ENCODE measurements at places on chromosomes 5 and 9.

- no peak for DNase-seq
Measured at GRCh38 chr9:69674716-69675438, 2.7 kb upstream of the APBA1 start.

DNA sequence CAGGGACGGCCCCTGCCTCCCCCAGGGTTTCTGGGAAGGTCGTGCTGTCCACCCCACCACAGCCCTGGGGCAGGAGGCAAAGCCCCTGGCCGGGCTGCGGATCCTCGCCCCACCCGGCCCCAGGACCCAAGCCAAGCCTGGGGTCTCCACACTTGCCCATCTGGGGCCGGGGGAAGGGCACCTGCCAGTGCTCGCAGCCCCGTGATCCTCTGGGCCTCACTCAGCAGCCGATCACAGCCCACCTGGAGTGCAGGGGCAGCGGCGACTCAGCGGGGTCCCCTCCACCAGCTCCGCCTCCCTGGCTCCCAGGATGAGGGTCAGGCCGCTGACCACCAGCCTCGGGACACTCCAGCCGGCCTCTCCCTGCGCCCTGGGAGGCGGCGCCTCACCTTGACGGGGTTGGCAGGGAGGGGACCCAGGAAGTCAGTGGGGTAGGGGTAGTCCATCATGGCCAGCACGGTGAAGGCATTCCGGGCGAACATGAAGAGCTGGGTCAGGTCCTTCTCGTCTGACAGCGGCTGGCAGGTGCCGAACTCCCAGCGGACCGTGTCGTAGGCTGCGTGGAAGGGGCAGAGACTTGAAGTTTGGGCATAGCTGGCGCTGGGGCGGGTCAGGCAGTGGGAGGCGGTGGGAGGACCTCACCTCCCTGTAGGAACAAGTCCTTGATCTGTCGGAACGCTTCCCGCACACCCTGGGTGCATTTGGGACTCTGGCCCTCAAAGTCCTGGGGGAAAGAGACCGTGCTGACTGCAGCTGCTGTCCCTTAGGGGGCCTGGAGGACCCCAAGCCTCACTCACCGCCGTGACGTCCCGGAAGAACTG is 1.8 kb downstream of the DPP7 start:
- DNase-seq = no peak

DNA sequence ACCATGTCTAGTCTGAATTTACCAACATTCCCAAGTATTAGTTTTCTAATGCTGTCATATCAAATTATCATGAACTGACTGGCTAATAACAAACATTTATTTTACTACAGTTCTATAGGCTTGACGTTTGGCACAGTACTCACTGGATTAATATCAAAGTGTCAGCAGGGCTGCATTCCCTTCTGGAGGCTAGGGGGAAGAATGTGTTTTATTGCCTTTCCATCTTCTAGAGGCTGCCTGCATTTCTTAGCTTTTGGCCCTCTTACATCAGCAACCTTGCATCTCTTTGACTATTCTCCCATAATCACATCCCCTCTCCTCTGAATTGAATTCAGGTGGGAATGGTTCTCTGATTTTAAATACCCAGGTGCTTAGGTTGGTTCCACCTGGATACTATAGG is 84.7 kb downstream of the EDIL3 start:
- DNase-seq = no peak

GRCh38 chr9:38195737-38196161 is 126.7 kb upstream of the SHB start:
- DNase-seq = no peak

- DNase-seq = no peak
Measured at GRCh38 chr9:73680831-73681230, 529.2 kb downstream of the ANXA1 start.

DNA sequence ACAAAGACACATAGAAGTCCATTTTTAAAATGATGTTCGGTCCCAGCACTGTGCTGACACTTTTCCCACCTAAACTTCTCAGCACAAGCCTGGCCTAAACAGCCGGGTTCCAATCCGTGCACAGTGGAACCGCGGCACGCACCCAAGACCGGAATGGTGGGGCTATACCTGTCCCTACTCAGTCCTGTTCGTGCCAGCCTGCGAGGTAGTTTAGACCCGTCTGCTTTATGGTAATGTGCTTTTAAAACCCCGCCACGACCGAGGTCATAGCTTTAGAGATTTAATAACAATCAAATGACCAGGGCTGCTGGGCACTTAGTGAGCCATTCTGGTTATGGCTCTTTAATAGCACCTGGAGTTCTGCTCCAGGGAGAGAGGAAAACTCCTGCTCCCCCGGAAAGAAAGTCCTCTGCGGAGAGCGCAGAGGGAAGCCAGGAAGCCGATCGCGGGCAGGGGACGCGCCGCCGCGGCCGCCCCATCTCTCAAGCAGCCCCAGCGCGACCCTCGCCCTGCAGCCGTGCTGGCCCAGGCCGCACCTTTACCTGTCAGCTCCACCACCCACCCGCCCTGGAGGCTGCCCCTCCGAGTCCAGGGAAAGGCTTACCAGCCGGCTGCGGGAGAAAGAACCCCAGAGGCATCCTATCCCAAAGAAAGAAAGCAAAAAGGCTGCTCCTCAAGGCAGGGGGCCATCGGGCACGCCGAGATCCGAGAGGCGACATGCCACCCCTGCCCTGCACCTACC is 511 bp downstream of the ARL15 start:
- no peak for DNase-seq

- DNase-seq = peak; percentile 5
Measured at GRCh38 chr9:86766912-86767311, 180.4 kb downstream of the GAS1 start.

DNA sequence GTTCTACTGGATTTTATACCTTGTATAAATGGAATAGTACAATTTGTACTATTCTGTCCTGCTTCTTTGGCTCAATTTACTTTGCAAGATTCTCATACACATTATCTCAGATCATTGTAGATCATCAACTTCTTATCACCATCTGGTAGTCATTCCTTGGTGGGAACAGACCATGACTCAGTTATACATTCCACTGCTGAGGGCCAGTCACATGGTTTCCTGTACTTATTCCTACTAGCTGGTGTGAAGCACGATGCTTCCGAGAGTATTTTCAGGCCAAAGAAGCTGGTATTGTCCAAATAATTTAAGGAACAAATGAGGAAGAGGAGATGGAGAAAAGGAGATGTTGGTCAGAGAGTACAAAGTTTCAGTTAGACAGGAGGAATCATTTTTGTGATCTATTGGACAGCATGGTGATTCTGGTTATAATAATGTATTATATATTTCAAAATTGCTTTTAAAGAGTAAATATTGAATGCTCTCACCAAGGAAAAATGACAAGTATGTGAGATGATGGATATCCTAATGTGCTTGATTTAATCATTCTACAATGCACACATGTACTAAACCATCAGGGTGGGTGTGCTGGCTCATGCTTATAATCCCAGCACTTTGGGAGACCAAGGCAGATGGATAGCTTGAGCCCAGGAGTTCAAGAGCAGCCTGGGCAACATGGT is 124.1 kb downstream of the SYK start:
- no peak for DNase-seq

GRCh38 chr5:108303086-108303485 is 78.8 kb downstream of the FBXL17 start:
- no peak for DNase-seq

GRCh38 chr9:136544964-136545691 is 720 bp downstream of the NOTCH1 start:
- DNase-seq = no peak

- no peak for DNase-seq
Measured at GRCh38 chr9:132784286-132784830, 93.7 kb downstream of the AK8 start.

GRCh38 chr5:178098685-178099084 is 14.6 kb upstream of the N4BP3 start:
- DNase-seq = no peak

GRCh38 chr9:2180154-2180553 is 165.0 kb downstream of the SMARCA2 start:
- no peak for DNase-seq

GRCh38 chr9:37542488-37542887 is 33.7 kb downstream of the FBXO10 start:
- DNase-seq = no peak

- DNase-seq = no peak
Measured at GRCh38 chr5:171050916-171051315, 189.1 kb downstream of the RANBP17 start.

DNA sequence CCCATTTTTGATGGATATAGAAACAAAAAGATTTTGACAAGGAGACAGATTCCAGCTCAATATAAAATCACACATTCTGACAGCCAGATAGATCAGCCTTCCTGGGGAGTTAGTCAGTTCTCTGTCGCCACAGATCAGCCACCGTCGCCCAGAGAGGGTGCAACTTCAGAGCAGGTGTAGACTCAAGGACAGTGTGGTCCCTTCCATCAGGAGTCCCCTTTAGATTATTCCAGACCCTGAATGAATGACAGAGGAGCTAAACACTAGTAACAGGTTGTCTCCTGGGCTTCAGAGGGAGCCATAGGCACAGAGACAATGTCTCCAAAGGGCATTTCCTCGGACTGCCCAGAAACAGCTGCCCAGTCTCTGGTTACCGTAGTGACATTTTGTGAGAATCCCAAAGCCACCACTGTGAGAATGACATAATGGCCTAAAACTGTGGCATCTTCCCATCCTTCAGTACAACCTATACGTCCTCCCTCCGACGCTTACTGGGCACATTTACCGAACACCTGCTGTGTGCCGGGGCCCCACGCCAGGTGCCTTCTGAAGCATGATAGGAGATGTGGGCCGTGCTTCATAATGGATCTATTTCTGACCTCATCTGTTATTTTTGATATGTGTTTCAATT is 47.4 kb upstream of the SLC2A8 start:
- DNase-seq = no peak

DNA sequence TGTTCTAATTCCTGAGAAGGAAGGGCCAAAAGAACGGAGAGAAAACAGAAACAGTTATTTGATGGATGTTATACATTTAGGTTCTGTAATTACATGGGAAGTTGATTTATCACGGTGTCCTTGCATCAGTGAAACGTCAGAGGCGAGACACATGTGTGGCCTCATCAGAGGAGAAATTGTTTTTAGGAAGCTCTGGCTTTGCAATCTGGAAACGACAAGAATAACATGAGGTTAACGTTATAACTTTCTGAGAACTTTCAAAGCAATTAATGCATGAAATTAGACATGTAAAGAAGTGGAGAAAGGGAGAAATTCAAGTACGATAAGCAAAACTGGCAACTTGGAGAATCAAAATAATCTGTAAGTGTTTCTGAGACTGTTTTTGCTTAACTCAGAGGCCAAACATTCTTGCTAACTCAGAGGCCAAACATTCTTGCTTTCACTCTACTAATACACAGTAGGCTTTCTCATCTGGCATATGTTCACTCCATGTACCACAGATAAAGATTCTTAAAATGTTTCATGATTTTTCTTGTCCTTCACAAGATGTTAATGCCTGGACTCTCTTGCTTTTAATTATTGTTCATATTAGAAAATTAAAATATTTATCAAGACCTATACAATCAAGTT is 933.0 kb downstream of the TLE4 start:
- DNase-seq = no peak

- DNase-seq = no peak
Measured at GRCh38 chr5:30596495-30597064, 596.9 kb upstream of the CDH6 start.

- no peak for DNase-seq
Measured at GRCh38 chr5:151528153-151528552, 63.0 kb downstream of the FAT2 start.

DNA sequence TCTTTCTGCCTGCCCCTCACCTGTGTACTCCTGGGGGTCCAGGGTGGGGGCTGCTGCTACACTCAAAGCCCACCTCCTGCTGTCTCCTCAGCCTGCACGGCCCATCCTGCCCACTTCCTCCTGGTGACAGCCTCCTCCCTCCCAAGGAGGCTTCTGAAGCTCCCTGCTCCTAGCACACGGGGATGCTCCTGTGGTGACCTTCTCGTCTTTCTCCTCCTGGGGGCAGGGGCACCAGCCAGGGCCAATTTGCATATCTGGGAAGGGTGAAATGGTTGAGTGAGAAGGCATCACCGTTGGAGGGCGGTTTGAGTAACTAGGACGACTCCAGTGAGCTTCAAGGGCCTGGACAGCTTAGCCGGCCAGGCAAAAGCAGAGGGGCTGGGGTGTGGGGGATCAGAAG is 51.9 kb upstream of the COL5A1 start:
- DNase-seq = no peak

- DNase-seq = peak; percentile 55
Measured at GRCh38 chr9:97366476-97366875, 45.4 kb upstream of the TDRD7 start.

- DNase-seq = no peak
Measured at GRCh38 chr5:74953937-74954720, 87.9 kb upstream of the FAM169A start.

DNA sequence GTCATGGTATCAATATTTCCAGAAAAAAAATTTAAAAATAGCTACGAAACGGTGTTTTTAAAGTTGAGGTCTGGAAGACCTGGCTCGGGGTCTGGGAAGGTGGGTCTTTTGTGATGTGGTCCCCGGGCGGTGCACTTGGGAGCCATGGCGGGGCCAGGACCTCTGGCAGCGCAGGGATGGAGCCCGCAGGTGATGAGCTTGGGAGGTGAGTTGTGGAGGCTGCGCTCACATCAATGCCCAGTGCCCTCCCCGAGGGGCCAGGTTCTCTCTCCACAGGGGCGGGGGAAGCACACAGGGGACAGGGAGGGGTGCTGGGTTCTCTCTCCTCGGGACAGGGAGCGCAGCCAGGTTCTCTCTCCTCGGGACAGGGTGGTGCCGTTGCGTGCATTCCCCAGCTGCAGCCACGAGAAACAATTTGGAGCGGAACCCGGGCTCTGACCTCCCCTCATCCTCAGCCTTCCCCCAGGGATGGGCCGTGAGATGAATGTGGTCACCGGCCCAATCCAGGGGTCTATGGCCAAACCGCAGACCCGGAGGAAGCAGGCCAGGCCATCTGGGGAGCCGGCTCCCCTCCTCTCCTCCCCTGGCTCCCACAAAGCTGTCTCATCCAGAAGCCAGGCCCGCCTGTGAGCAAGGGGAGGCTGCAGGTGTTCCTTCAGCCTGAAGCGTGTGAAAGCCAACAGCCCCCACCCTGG is 25.8 kb downstream of the DBH start:
- DNase-seq = no peak

DNA sequence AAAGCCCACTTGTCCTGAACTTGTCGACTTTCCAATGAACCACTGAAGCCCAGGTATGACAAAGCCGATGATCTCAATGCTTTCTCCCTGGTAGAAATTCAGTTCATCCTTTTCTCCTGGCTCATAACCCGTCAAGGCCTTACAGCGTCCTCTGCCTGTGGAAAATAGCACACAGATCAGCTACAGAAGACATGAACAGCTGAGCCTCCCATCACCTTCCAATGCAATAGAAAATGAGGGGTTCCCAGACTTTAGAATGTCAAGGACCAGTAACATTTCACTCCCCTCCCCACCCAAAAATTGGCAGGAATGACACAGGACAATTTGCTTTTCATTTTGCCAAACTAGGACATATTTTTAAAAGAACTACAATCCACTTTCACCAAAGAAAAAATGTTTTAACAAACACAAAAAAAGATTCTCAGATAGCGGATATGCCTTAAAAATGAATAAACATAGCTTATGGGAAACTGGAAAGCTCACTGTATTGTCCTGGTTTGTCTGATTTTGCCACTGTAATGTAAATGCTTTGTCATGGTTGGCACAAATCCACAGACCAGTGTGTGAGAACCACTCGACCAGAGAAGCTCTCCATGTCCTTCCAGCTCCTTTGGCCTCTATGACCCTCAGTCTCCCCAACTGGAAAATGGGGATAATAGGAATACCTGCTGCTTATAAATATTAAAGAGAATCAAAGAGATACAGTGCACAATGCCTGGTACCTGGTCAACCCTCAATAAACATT is 24.4 kb downstream of the SH3TC2 start:
- DNase-seq = no peak
